ENCODE measurements at places on chromosomes 3 and 15.

DNA sequence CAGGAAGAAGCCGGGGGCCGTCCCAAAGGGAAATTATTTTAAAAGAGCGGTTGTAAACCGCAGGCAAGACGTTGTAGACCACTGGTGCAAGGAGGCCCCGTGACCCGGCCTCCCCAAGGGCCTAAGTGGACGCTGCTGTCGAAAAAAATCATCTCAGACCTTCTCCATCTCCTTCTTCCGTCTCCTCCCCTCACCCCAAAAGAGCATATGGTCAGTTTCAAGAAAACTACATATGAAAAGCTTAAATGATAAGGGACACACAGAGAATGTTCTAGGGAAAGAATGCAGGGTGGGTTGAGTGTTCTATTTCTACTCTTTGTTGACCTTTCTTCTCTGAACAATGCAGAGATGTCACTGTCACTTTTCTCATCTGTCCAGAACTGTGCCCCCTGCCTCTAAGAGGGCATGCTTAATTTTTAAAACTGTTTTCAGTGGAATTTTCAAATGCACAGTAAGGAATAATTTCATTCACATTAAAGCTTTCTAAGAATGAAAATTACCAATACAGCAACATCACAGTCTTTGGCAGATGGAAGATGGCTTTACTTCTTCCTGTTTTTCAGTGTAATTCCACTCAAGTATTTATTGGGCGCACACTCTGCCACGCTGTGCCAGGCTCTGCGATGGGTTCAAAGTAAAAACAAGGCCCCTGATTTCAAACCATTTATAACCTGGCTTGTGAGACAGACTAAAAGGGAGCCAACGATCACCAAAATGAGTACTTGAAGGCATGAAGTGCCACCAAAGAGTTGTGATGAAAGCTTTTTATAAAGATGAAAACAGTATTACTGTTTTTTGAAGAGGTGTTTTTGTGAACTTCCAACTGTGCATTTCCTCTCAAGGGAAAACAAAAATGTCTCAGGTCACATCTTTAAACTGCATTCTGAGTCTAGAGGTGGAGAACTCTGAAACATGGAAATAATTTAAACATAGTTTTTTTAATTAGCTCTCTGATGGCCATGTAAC, 891 bp upstream of the TOP2B start:
- DNase-seq: no peak

DNA sequence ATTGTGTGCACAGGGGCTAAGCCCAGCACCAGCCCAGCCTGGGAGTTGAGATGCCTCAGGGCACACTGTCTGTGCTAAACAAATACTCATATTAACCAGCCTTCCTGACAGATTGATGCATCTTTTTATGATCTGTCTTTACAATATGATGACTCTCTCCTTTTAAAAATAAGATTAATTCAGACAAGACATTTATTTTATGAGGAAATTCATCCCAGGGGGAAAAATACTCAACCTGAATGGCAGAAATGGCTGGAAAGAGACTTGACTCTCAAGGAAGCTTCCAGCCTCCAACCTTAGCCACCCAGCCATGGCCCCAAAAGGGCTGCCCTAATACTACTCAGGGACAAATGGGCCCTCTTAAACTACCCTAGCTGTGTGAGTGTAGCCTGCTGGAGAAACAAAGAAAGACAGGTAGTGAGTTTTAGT, 46.9 kb downstream of the NOX5 start:
- DNase-seq: no peak

- no peak for DNase-seq
Observed at GRCh38 chr3:106640353-106640752, 736.9 kb upstream of the CCDC54 start.

DNA sequence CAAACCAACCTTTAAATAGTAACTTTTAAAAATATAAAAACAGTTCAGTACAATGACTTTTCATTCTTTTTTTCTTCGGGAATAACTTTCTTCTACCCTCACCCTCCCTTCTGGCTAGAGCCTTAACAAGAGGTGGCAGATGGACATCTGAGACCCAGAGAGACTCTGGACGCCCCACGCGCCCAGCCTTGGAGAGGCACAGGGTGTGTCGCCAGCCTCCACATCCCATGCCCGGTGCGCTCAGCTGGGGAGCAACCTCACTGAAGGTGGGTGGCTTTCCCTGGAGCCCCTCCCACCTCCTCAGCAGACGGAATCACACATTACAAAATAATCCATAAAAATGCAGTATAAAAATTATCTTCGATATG, 49.5 kb downstream of the TLE3 start:
- DNase-seq: no peak

- DNase-seq: no peak
Observed at GRCh38 chr3:14779069-14779685, 39.6 kb upstream of the FGD5 start.

GRCh38 chr3:153881201-153881600, 240.0 kb upstream of the ARHGEF26 start:
- DNase-seq: no peak

DNA sequence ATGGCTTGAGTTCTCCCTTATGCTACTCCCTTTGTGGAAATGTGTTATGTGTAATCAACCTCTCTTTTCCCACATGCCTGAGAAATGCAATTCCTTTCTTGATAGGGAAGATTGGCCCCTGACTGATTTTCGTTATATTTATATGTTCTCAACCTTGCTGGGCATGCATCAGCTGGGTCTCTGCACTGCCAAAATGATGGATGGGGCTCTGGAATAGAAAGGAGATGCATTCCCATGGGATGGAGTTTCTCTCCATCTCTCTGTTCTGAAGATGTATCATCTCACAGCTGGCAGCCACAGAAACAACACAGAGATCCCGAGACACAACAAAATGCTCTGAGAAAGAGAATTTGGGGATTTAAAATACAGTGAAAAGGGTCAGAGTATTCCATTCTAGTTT, 327.7 kb upstream of the LMCD1 start:
- DNase-seq: no peak

DNA sequence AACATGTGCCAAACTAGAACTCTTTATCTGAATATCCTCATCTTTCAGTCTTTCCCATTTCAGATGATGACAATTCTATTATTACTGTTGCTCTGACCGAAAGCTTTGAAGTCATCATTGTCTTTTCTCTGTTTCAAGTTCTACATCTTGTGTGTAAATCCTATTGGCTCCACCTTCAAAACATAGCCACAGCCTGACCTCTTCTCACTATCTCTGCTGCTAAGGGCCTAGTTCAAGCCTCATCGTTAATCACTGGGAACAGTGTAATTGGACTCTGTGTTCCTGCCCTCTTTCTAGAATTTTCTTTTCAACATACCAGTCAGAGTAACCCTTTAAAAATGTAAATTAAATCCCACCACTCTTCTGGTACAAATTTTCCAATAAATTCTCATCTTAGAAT, 105.1 kb downstream of the OXSM start:
- DNase-seq: no peak

GRCh38 chr3:43999728-44000319, 241.9 kb upstream of the TOPAZ1 start:
- DNase-seq: no peak

DNA sequence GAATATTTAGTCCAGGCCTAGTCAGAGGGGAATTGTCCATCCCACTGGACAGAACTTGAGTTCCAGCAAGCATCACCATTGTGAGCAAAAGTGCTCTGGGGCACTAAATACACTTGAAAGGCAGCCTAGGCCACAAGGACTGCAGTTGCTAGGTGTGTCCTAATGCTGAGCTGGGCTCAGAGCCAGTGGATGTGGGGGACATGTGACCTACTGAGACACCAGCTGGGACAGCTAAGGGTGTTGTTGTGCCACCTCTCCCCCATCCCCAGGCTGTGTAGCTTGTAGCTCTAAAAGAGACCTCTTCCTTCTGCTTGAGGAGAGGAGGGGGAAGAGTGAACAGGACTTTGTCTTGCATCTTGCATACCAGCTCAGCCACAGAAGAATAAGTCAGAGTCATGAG, 120.9 kb downstream of the DTWD1 start:
- DNase-seq: no peak

GRCh38 chr15:100112061-100112420, 229.7 kb downstream of the ADAMTS17 start:
- peak; percentile 30 for DNase-seq

DNA sequence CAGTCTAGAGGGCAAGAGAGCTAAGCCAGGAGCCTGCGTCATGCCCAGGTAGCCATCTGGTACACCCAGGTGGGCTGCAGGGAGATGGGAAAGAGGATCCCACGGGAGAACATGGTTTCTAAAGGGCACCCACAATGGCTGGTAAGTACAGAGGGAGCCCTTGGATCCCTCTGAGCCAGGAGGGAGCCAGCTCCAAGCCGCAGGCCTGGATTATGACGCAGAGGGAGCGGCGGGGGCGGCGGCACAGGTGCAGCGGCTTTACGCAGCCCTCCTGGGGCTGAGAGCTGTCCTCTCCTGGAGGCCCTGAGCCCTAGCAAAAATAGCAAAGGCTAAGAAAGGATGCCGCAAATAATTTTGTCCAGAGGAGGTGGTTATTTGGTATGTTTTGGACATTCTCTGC, 2.8 kb downstream of the CAV3 start:
- no peak for DNase-seq

GRCh38 chr3:32593903-32594525, 23.4 kb upstream of the DYNC1LI1 start:
- no peak for DNase-seq

GRCh38 chr3:79172241-79172640, 595.6 kb downstream of the ROBO1 start:
- no peak for DNase-seq

DNA sequence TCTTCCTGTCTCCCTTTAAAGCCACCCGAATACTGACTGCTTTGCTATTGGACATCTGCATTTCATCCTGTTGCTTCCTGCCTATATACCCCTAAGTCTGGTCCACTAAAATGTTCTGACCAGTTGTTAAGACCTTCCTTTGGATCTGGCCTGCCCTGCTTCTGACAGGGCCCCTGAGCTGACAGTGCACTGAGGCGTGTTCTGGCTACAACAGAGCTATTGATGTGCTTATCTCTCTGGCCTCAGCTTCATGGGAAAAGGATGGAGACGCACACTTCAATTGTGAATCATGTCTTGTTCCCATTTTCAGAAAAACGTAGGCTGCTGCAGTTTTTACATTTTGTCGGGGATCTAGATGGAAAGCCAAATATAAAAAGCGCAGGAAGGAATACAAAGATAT, 7.1 kb upstream of the P3H2 start:
- DNase-seq: no peak

DNA sequence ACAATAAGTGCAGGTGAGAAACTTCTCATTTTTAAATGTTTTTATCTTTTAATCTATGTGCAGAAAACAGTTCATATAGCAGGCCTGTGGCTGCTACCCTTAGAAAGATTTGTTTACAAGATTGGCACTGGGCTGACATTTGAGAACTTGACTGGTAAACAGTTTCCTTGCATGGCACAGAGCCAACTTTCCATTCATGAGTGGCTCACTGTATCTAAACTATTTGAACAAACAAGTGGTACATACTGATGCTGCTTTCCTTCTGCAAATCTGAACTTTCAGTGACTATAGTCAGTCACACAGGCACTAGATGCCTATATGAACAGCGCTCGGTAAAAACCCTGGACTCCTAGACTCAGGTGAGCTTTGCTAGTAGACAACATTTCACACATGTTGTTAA, 6.3 kb upstream of the GTPBP8 start:
- no peak for DNase-seq

DNA sequence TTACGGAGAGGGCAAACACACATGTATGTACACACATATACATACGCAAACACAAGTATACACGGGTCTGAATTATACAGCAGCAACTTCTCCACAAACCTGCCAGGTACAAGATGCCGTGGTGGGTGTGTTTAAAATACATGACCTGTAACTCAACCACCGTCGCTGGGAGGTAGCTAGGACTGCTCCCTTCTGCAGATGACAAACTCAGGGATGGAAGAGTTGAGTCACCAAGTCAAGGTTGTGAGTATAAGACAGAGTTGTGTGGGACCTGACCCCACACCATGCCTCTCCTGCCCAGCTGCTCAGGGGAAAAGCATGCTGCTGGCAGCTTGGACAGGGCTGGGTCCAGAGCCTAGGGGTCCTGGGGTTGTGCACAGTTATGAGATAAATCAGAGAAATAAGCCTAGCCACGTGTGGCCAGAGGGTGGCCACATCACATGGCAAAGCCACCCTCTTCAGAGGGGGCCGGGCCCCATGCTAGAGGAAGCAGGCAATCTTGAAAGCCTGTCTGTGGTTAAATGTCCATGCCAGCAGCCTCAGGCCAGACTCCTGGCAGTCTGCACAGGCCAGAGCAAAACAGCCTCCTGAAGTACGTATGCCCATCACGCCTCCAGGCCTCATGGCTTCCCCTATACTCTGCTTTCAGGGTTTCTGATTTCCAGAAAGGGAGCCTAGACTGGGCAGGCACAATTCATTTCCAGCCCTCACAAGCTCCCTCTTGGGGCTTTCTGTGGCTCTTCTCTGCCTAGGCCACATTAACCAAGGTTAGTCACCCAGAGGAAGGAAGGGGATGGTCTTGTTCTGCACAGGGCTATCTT, 107.7 kb upstream of the RPL32 start:
- DNase-seq: no peak

GRCh38 chr3:171890398-171890797, 47.2 kb downstream of the TMEM212 start:
- no peak for DNase-seq

DNA sequence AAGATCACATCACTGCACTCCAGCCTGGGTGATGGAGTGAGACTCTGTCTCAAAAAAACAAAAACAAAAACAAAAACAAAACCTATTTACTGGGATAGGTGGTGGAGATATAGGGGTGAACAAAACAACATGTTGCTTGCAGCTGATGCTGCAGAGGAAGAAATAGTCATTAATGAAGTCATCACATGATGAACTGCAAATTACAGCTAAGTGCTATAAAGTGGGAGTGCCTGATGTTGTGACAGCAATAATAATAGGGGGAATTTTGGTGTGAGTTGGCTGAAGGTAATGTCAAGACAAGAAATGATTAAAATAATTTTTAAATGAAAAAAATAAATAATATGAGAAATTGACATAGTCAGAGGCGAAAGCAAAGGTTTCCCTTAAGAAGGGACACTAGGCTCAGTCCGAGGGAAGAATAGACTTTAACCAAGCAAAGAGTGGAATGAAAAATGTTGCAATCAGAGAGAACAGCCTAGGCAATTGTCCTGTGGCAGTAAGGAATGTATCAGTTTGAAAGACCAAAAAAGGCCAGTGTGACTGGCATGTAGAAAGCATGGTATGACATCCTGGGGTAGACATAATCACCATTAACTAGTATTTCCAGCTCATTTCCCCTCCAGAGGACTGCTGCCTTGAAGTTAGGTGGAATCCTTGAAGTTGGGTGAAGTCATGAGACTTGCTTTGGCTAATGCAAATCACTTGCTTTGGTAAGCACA, 14.7 kb upstream of the PIK3CB start:
- DNase-seq: no peak

DNA sequence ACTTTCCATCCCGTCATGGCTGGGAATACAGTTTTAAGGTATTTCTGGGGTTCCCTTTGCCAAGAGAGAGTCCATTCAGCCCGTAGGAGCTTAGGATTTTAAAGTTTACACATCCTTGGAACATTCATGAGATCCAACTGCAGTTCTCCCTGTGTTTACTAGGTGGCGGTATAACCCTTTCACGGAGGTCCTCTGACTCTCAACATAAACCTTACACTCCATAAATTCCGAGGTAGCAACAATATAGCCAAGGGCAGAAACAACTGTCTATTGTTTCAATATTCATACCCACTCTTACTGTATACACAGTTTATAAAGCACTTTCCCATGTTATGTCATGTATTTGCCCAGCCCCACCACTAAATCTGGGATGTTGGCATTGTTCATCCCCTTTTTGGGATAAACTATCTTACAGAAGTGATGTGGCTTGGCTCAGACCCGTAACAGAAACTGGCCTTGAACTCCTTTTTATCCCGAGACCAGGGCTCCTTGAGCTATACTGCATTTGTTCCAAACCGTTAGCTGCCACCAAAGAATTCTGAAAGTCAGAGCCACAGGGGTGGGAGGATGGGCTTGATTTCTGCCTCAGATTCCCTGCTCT, 69.2 kb upstream of the COL6A5 start:
- peak; percentile 22 for DNase-seq

- no peak for DNase-seq
Observed at GRCh38 chr15:69105451-69105985, 54.9 kb upstream of the GLCE start.

Data from dorsolateral prefrontal cortex (tissue), 122 donors.